ENCODE measurements at places on chromosomes 6 and 20.

DNA sequence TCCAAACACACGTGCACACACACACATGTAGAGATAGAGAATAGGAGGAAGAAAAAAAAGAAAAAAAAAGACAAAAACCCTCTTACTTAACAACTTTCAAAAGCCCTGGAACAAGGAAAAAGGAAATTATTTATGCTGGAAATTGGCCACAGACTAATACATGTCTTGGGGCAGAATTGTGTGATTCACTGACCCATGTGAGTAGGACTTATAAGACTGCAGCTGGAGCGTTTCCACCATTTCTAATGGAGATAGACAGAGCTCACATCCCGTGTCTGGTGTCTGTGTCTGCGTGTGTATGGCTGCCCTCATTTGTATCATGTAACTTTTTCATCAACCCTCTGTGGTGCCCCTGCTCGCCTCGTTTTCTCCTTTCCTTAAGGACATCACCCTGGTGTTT, 99.8 kb upstream of the PDE10A start:
- no peak for DNase-seq

DNA sequence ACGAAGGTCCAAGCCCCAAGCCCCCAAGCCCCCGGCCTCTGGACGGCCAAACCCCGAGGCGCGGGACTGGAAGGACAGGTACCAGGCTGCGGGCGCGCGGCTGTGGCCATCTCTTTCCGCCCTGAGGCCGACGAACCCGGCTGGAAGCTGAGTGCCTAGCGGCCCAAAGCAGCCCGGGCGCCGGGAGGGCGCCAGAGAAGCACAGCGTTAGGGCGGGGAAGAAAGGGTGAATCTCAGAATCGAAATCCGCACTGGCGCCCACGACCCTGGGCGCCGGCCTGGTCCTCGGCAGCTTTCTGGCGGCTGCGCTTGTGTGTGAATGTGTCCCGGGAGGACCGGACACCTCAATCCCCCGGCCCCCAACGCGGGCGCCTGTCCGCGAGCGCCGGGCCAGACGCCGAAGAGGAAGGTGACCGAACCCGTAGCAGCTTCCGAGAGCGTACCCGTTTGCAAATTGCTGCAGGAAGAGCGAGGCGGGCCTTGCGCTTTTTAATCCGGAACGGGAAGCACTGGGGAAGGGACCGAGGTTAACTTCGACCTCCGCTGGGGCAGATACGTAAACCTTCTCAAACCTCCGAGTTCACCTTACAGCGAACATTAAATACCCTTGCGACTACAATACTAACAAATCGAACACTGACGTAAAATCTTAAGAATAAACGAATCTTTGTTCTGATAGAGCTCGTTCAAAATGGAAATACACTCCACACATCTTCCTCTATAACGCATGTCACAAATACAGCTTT, 2.9 kb downstream of the NRN1 start:
- no peak for DNase-seq

- DNase-seq: no peak
Measured at GRCh38 chr20:32522776-32523612, 62.1 kb downstream of the NOL4L start.

DNA sequence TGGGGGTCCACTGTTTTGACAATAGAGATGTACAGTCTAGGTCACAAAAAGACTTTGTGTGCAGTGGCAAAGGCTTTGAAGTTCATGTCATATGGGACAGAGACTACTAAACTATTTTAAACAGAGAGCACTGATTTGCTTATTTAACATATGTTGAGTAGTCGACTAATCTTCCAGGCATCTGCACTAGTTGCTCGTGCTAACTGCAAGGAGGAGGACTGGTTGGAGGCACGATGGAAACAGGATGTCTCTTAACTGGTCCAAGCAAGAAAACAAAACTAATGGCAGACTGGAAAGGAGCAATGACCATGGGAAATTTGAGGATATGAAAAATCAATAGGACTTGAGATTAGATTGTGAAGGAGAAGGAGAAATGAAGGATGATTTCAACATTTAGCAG, 28.5 kb upstream of the ERVFRD-1 start:
- DNase-seq: no peak

- no peak for DNase-seq
Measured at GRCh38 chr20:35446356-35447078, 8.5 kb upstream of the GDF5 start.

- DNase-seq: no peak
Measured at GRCh38 chr6:19299129-19299528, 538.0 kb upstream of the ID4 start.

GRCh38 chr6:154683756-154684523, 49.3 kb upstream of the SCAF8 start:
- no peak for DNase-seq

DNA sequence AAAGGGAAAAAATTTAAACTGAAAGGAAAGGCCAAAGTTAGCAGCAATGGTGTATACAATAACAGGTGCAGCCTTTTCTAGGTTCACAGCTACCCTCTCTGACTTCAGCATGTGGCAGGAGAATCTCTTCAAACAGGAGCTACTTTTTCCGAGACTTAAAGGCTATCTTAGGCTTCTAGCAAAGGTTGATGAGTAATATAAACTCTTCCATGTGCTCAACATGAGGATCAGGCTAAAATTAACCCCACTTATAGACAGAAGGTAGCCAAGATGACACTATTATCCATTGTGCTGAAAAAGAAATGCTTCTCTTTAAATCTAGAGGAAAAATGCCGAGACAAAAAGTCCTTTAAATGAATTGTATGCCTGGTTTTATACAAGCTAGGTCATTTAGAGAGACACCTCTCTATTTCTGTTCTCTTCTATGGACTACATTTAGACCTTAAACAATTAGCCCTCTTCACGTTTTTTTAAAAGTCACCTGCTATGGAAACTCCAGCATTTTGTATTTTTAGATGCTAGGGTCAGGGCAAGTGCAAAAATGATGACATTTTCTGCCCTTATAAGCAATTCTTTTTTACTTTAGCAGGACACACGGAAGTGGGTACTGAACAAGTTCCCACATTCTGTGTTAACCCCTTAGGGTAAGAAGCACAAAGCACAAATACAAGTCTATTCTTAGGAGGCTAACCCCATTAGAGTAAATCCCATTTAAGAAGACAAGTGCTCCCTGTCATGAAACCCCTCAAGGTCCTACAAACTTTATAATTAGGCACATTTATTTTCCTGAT, 216.8 kb upstream of the CITED2 start:
- no peak for DNase-seq

GRCh38 chr6:89970609-89971337, 76.5 kb downstream of the GJA10 start:
- peak; percentile 71 for DNase-seq

- DNase-seq: no peak
Measured at GRCh38 chr6:155261111-155261900, 2.5 kb upstream of the CLDN20 start.

- no peak for DNase-seq
Measured at GRCh38 chr20:51162015-51162414, 139.1 kb upstream of the KCNG1 start.

GRCh38 chr6:52457096-52457495, 37.0 kb downstream of the EFHC1 start:
- no peak for DNase-seq

GRCh38 chr6:52297433-52297832, 12.9 kb upstream of the MCM3 start:
- DNase-seq: no peak
